ENCODE measurements at places on chromosomes 6 and 20.

- no peak for DNase-seq
Observed at GRCh38 chr6:156700440-156701057, 76.6 kb upstream of the ARID1B start.

DNA sequence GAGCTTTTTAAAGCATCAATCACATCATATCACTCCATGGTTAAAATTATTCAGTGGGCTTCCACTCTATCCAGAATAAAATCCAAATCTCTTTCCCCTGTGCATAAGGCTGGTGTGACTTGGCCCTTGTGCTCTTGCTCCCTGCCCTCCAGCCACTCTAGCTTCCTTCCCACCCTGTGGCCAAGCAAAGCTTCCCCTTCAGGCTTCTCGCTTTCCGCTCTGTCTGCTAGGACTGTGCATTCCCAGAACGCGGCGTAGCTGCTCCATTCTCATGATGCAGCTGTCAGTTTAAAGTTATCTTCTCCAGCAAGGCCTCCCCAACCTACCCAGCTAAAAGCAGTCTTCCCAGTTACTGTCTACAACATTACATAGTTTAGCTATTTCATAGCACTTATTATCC, 19.4 kb upstream of the KCNK16 start:
- no peak for DNase-seq

DNA sequence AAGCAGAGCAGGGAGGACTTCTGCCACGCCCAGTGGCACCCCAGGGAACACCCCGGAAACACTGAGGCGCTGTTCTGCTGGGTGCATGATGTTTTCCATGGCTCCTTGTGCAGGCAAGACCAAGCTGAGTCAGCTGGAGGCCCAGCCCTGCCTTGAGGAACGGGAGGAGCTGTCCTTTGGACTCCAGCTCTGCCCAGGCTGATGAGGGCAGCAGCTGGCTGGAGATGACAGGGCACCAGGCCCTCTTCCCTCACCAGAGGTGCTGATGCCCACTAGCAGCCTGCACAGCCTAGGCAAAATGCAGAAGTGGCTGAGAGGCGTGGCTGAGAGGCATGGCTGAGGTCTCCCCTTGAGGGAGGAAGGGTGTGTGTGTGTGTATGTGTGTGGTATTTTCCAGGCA, 2.4 kb downstream of the C6orf132 start:
- DNase-seq, result no peak

DNA sequence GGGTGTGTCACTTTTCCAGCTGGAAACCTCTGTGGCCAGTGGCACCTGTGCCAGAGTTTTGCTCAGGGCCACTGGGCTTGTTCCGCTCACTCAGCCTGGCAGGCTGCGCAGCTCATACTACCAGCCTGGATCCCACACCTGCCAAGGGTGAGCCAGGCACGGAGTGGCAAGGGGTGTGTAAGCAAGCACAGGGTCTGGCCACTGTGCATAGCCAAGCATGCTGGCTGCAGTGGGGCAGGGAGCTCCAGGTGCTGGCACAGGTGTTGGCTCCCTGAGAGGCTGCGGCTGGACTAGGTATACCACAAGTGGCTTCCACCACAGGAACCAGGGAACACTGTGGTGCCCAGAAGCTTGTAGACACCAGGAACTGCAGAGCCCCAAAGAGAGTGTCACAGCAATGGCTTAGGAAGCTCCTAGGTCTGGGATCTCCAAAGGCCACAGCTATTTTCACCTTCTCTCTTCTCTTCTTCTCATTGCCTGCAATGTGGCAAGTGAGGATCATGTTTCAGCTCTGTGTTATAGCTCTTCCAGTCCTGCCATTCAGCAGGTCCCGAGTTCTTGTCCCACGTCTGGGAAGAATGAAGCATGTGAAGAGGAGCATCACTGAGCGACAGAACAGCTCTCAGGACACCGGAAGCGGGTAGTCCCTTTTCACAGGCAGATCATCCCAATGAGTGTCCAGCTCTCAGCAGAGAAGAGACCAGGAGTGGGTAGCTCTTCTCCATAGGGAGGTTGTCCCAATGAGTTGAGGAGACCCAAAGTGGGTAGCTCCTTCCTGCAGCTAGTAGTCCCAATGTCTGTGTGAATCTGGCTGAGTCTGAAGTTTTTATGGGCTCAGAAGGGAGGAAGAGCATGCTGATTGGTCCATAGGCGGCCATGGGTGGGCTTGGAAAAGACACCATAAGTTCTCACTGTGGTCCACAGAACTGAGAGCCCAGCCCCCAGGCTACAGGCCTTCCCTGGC, 41.3 kb downstream of the WASF1 start:
- DNase-seq, result no peak

DNA sequence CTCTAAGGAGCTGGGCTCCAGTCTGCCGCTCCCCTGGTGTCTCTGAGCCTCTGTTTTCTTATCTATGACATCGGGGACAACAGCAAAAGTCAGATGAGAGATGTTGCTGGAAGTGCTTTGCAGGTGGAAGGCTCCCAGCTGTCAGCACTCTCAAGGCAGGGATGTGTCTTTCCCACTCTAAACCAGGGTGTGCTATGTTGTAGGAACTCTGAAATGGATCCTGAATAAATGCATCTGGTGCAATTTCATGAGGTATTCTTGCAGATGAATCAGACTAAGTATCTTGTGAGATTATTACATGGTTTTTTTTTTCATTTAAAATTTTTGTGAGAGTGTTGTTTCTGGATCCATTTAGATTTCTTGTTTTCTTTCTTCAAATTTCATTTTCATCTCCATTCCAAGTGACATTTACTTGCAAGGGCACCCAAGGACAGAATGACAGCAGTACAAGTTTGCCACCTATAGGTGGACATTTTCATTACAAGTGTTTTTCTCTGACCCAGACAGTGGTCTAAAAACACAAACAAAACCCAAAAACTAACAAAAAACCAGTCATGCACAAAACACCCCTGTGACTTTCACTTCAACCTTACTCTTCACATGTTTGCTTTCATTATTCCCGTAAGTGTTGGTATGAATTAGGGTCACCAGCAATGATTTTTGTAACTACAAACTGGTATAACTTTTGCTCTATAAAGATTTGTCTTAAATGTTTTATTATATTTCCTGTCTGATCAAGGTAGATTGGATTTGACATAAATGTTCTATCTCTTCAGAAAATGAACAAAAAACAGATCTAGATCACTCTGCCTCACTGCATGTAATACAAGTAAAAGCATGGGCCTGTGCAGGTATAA, 14.7 kb upstream of the SIM1 start:
- no peak for DNase-seq

- DNase-seq, result no peak
Observed at GRCh38 chr6:96990462-96990861, 65.9 kb downstream of the KLHL32 start.

- DNase-seq, result no peak
Observed at GRCh38 chr20:8777911-8778310, 291.0 kb upstream of the PLCB4 start.

- DNase-seq, result no peak
Observed at GRCh38 chr6:85453490-85453889, 3.6 kb downstream of the NT5E start.

DNA sequence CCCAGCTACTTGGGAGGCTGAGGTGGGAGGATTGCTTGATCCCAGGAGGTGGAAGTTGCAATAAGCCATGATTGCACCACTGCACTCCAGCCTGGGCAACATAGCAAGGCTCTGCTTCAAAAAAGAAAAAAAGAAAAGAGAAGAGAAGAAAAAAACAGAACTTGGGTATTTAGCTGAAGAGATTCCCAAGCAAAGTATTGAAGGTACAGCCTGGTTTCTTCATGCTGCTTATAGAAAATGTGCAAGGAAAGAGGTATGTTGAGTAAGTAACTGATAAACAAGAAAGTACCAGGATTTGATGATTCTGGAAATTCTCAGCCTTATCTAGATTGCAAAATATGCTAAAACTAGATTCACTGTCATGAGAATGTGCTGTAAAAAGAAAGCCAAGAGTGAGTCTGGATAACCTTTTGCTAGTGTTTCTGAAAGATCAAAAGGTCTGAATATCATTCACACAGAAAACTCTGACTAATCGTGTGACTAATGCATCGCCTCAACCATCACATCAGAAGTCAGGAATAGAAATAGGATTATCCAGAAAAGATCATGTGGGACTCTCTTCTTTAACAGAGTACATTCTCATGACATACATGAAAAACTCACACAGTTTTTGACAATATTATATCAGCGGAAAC, 32.4 kb upstream of the NOP56 start:
- no peak for DNase-seq

GRCh38 chr6:54440549-54440948, 132.3 kb downstream of the TINAG start:
- no peak for DNase-seq

DNA sequence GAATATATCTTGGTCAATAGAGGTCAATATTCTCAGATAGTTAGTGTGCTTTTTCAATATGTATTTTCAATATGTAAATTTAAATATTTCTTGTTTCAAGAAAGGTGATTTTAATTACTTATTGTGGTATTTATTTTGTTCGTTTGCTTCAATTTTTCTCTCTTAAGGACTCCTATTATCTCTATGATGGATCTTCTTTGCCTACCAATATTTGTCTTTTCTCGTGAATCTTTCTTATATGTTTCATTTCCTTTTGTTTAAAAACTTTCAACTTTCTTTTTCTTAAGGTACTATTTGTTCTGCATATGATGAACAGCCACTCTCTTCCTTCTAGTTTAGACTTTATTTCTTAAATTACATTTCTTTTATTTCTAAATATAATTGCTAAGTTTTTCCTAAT, 46.1 kb upstream of the PSMF1 start:
- no peak for DNase-seq

GRCh38 chr6:113539623-113540022, 317.5 kb upstream of the MARCKS start:
- no peak for DNase-seq

- no peak for DNase-seq
Observed at GRCh38 chr6:7650878-7651277, 60.9 kb downstream of the SNRNP48 start.

DNA sequence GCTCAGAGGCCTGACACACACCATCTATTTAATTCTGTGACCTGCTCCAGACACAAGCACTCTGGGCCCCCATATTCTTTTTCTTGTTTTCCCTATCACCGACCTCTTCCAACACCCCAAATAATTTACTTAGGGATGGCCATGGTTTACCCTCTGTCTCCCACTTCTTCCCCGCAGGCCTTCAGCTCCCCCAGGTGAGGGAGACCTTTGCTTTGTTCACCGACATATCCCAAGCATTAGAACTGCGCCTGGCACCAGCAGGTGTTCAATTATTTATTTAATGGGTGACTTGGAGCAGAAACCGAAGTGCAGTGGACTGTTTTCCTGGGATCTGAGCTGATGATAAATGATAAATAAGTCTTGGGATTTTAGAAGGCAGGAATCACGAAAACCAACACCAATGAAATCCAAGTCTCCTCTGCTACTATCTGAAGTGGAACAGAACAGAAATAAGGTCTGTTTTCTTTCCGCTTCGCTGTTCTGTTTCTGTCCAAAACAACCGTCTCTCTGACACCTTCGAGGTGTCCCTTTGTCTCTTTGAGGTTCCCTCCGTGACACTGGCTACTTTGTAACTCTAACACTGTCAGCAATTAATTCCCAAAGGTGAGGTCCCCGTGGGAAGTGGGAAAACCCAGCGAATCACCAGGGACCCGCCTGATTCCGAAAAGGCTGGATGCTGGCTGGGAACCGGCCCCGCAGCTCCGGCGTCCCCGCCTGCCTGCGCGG, 1.1 kb upstream of the RIN2 start:
- no peak for DNase-seq

GRCh38 chr6:100473182-100473581, 8.5 kb upstream of the SIM1 start:
- DNase-seq, result no peak

GRCh38 chr6:121932076-121932991, 467.1 kb upstream of the HSF2 start:
- no peak for DNase-seq

GRCh38 chr6:166462461-166463135, 79.9 kb upstream of the MPC1 start:
- DNase-seq, result no peak
